ENCODE measurements at places on chromosomes 12 and 14.

DNA sequence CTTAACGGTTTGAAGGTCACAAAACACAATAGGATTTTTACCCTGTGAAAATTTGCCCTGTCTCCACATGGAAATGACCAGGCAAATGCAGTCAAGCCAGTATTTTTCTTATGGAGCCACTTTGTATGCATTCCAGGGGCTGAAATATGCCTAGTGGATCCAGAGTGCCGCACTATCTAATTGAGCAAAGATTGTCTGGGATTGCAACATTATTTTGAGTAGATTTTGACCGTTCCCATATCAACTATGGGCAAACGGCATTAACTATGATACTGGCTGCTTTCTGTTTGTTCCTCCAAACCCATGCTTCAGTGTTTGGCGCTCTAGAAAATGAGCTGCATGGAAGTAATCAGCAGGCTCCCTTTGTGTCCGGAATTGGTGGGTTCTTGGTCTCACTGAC, 223.0 kb downstream of the BTG1 start:
- DNase-seq, result no peak

DNA sequence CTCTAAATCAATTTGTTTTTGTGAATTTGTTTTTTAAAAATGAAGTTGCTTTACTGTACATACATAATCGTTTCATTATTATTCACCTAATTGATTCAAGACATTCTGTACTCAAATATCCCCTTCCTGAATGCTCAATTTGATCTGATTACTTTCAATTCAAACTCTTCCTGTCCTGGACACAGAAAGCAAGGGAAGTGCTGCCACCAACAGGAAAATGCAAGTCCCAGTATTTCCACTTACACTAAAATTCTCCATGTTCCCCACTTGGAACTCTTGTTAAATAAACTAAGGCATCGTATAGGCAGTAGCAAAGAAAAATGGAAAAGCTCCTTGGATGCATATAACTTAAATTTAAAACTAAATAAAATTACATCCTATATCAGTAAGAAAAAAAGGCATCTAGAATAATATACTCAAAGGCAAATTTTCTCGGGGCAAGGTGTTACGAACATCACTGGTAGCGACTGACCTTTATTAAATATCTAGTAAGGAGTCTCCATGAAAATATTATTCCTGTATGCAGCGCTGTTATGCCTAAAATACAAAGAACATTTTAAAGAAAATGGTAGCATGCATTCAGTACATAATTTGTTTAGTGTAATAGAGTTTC, 72.0 kb upstream of the DBX2 start:
- DNase-seq, result peak; percentile 26

- no peak for DNase-seq
These were observed 67.6 kb downstream of the C12orf56 start for GRCh38 chr12:64323006-64323405.

DNA sequence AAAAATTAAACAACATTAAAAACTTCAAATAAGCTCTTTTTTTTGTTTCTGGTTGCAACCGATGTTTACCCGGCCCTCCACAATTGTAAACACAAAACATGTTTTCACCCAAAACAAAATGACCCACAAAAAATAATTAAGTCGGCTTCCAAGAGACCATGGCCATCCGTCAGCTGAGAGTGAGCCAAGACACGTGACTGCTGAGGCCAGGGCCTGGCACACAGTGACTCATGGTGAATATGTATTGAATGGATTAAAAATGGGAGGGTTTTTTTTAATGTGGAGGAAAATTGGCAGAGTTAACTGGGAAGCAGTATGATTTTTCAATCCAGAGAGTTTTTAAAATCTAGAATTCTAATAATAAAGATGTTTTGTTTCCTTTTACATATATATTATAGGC, 13.8 kb upstream of the CPNE8 start:
- DNase-seq, result no peak

- no peak for DNase-seq
These were observed 248.6 kb upstream of the NOVA1 start for GRCh38 chr14:26846388-26846787.

- no peak for DNase-seq
These were observed 181.6 kb upstream of the LMNTD1 start for GRCh38 chr12:25734529-25735180.

DNA sequence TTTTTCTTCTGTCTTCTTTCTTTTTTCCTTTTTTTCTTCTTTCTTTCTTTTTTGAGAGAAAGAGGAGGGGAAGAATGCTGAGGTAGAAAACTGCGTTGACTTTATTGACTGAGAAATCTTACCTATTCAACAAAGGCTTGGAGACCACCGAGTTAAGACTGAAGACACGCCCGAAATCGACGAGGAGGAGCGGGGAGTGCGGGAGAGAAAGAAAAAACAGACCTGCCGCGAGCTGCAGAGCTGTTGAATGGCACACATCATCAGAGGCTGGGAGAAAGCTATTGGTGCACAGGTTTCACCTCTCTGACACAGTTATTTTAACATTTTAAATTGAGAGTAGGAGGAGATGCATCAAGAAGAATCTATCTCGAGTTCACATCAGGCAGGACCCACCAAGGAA, 5.1 kb downstream of the ASCL1 start:
- DNase-seq, result no peak

- DNase-seq, result no peak
These were observed 567.4 kb downstream of the MED13L start for GRCh38 chr12:115710104-115710564.

DNA sequence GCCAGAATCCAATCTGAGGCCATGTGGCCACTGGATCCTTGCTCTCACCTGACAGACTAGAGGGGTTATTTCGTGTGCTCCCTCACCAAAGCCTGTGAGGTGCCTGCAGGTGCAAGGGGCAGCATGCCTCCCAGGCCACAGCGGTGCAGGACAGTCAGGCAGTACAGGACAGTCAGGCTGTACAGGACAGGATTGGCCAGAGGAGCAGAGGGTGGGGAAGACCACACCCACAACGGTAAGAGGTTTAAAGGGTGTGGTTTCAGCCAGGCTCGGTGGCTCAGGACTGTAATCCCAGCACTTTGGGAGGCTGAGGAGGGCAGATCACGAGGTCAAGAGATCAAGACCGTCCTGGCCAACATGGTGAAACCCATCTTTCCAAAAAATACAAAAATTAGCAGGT, 3.1 kb upstream of the BRF1 start:
- no peak for DNase-seq

- DNase-seq, result no peak
These were observed 33.3 kb upstream of the INF2 start for GRCh38 chr14:104656014-104656714.

GRCh38 chr14:61321385-61322010, at the start of gene PRKCH:
Gene PRKCH, plus strand, starts transcription at chr14:61321579. Its CDS starts 523 bp downstream, at chr14:61322102.
- DNase-seq, result peak; percentile 92

- DNase-seq, result no peak
These were observed 234.8 kb downstream of the DUSP6 start for GRCh38 chr12:89117448-89118034.

GRCh38 chr12:93778306-93778705, 101.1 kb downstream of the CRADD start:
- no peak for DNase-seq
